Central memory CD4-positive, alpha-beta T cell (primary cell): ENCODE measurements at places on chromosomes 7 and 10.

GRCh38 chr10:33817605-33818004 is 483.1 kb upstream of the NRP1 start:
- DNase-seq = no peak

DNA sequence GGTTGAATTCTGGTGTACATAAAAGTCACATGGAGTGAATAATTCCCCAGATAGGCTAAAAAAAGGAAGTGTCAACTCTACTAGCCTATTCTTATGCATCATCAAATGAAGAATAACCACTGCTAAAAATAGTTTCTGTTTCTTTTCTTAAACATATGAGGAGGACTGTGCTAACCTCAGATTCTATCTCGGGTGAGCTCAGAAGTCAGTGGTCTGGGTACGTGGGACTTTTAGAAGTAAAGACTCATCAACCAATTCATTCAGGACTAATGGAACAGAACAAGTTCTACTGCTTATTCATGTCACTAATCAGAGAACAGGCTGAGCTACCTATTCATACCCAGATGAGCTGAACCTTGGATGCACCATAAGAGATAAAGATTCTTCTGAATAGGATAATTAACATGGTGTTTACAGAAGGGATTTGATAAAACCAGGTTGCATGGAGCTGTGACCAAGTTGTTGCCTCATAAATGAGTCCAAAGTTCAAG is 9.5 kb upstream of the ASAH2 start:
- no peak for DNase-seq

GRCh38 chr7:158728911-158729645 is 24.5 kb upstream of the NCAPG2 start:
- DNase-seq = no peak

GRCh38 chr7:127678947-127679346 is 27.0 kb downstream of the SND1 start:
- DNase-seq = no peak

- no peak for DNase-seq
These were observed 111.5 kb downstream of the SEMA3C start for GRCh38 chr7:80807166-80807900.

GRCh38 chr10:11680496-11680895 is 61.7 kb upstream of the ECHDC3 start:
- DNase-seq = no peak

DNA sequence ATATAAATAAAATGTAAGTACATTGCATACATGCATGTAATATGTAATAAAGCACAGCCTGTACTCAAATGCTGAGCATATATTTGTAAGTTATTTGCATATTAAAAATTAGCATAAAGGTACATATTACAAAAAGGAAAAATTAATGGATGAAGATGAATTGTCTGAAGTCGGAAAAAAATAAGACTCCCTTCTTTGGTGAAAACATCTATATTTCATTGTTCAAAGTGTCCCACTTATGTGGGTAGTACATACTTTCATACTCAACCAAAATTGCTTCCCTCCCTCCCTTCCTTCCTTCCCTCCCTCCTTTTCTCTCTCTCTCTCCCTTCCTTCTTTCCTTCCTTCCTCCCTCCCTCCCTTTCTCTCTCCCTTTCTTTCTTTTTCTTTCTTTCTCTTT is 498.1 kb downstream of the MAGI2 start:
- DNase-seq = no peak

DNA sequence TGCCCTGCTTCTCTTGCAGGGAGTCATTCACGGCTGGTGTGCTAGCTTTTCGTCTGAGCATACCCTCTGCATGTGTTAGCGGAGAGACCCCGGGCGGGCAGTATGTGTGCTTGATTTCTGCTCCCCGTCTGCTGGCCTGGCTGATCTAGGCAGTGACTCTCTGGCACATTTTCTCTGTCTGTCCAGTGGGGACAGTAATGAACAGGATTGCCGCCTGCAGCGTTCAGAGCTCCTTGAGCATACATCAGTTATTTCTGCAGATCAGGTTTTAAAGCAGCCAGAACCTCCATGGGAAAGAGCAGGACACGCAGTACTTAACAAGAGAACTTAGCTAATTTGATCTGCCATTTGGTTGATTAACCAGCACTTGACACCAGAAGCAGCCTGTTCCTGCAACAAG is 242.5 kb downstream of the CELF2 start:
- no peak for DNase-seq

DNA sequence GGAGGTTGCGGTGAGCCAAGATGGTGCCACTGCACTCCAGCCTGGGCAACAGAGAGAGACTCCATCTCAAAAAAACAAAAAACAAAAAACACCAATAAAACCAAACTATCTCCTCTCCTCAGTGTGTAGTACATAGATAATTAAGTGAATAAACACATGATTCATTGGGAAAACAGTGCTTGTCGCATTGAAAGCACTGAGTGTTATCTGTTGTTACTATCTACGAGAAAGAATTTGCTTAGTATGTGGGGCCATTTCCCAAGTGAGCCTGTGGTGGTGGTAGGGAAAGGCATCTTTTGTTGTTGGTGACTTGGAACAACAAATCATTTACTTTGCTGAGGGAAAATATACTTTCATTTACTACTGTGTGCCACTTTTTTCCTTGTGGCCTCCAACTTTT is 42.6 kb downstream of the RSBN1L start:
- DNase-seq = no peak

GRCh38 chr10:84135836-84136235 is 3.5 kb upstream of the GHITM start:
- DNase-seq = no peak

- peak; percentile 21 for DNase-seq
These were observed 32.9 kb downstream of the PHTF2 start for GRCh38 chr7:77831481-77831880.

DNA sequence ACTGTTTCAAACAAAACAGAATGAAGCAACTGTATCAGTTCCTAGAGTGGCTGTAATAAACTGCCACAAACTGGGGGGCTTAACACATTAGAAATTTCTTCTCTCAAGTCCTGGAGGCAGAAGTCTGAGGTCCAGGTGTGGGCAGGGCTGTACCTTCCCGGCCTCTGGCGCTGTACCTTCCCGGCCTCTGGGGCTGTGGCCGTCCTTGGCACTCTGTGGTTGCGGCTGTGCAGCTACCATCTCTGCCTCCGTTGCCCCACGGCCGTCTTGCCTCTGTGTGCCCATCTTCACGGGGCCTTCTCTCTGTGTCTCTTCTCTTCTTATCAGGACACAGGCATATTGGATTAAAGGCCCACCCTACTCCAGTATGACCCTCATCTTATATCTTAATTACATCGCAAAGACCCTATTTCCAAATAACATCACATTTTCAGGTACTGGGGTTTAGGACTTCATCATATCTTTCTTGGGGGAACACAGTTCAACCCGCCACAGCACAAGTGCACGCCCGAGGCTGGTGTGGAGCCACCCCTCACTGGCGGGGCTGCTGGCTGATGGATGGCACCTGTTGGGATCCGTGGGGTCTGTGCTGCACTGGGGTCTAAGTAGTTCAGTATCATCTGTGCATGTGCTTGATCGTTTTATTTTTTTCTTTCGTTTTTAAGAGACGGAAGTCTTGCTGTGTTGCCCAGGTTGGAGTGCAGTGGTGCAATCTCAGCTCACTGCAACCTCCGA is 123.2 kb downstream of the ACTR3B start:
- DNase-seq = no peak

GRCh38 chr7:156896388-156897022 is 3.5 kb upstream of the LMBR1 start:
- DNase-seq = no peak

DNA sequence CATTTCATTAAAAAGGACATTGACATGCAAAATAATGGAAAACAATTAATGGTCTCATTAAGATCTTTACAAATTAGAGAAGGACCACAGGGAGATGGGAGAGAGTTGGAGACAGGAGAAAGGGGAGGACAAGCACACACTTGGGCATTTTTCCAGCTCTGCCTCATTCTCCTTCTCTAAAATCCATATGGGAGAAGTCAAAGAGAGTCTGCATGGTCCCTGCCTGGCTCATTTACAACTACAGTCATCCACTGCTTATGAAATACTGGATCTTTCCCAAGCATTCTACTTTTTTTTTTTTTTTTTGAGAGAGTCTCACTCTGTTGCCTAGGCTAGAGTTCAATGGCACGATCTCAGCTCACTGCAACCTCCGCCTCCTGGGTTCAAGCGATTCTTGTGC is 518.9 kb upstream of the CELF2 start:
- DNase-seq = no peak

GRCh38 chr7:129169686-129170440 is 18.6 kb upstream of the SMO start:
- DNase-seq = no peak

DNA sequence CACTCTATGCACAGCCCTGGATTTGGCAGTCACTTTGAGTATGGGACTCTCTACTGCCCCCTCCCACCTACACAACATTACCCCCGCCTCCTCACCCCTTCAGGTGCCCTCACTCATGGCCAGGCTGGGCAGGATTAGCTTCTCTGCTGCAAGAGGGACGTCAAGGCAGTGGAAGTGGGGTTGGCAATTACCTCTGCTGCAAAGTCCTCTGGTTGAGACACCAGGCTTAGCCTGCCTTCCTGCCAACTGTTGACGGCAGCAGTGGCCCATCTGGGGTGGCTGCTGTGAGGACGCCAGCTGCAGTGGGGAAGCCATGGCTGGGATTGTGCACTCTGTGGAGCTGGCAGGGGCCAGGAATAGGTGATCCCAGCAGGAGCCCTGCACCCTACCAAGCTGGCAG is 26.7 kb downstream of the SVIL start:
- DNase-seq = no peak

GRCh38 chr7:441684-442421 is 77.8 kb downstream of the PDGFA start:
- no peak for DNase-seq

DNA sequence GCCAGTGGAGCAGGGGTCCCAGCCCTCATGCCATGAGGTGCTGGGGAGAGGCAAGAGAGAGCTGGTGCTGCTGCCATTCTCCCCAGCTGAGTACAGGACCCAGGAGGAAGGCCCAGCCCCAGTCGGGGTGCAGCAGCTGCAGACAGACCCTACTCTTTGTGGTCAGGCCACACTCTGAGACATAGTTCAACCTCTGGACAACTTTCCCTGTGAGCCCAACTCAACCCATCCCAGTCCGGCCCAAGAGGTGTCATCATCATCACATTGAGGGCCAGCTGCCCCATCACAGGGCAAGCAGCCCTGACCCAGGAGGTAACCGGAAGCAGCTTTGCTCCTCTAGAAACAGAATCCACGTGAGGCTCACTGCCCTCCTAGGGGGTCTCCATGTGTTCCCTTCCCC is 133.8 kb upstream of the KCNMA1 start:
- no peak for DNase-seq

DNA sequence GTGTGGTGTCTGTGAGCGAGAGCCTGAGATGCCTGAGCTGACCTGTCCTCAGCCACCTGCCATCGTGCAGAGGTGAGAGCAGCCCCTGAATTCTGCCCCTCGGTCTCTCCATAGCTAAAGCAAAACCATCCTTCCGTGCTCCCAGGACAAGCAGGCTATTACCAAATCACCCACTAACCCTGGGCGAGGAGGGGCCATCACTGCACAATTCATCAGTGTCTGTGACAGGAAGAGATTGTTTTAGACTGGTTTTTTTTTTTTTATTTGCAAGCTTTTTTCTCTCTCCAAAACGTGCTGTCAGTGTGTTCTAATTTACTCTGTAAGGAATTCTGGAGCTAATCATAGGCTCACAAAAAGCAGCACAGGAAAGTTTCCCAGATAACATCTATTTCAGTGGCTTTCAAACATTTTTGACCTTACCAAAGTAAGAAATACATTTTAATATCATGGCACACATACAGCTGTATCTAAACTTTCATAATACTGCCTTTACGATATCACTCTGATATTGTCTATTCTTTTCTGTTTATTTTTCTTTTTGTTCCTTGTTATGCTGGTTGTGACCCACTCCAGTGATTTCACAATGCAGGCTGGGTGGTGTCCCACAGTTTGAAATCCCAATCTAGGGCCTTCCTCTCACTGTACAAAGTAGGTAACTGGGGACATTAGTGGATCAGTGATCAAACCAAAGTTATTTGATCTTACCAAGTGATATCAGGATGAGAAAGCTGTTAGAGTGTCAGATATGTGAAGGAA is 62.8 kb downstream of the EGFR start:
- no peak for DNase-seq

DNA sequence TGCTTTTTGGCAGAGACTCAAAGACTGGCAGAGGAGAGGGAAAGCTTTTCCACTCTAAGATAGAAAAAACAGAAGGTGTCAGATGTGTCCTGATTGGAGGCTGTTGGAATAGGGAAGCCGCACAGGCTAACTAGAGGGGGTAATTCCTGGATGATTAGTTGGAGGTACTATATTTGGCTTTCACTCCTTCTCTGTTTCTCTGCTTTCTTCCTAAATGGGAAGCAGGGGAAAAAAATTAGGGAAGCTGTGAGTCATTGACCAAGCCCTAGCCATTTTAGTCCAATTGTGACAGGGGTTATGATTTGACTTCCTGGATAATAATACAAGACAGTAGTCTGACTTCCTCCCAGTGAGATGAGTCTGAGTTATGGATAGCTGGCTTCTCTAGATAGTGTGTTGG is 475.2 kb upstream of the CELF2 start:
- DNase-seq = no peak

- no peak for DNase-seq
These were observed 15.4 kb downstream of the CUX1 start for GRCh38 chr7:101832685-101833375.

GRCh38 chr10:113340282-113340681 is 212.6 kb upstream of the HABP2 start:
- DNase-seq = no peak

DNA sequence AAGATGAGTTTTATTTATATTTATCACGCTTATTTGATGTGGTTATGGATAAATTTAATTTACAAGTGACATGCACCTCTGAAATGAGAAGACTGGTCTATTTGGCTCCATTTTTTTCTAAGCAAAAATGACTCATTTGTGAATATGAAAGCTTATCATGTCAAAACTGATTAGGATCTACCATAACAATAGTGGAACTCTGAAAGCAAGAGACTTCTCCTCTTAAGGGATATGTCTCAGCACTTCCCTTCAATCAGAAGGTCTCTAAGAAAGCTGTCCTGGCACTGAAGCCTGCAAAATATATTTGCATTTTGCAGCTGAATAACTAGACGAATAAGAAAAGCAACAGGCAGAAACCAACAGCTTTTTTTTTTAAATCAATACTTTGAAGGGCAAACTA is 12.7 kb downstream of the FAS start:
- DNase-seq = no peak

GRCh38 chr7:113158756-113159155 is 40.4 kb upstream of the SMIM30 start:
- DNase-seq = no peak

GRCh38 chr10:77391605-77392235 is 245.9 kb downstream of the KCNMA1 start:
- no peak for DNase-seq

GRCh38 chr7:25134358-25135010 is 9.4 kb upstream of the CYCS start:
- DNase-seq = no peak

- no peak for DNase-seq
These were observed 40.0 kb downstream of the KCNMA1 start for GRCh38 chr10:77597560-77597959.
